ENCODE measurements at places on chromosomes 3 and 15.

DNA sequence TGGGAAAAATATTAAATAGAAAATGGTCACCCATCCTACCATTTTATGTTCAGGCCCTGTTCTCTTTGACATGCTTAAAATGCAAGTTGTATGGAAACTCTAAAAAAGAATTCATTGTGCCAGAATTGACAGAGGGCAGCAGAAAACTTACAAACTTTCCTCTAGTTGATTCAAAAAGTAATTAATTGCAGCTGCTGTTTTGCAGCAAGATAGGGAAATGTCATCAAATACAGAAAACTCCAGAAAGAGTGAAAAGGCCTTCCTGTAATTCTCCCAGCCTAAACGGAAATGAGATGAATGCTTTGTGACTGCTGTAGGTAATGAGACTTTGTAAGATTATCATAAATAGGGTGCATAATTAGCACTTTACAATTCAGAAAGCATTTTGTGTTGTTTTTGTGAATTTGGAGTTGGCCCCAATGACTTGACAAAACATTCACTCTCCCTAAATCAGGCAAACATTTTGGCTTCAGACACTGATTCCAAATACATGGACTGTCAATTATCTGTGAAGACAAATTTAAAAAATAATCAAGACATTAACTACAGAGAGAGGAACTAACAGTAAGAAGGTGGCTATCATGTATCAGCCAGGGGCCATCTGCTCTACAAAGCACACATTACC, 861.8 kb downstream of the SQOR start:
- DNase-seq: no peak

GRCh38 chr3:15845475-15845874, 47.7 kb upstream of the ANKRD28 start:
- DNase-seq: no peak

- DNase-seq: no peak
Measured at GRCh38 chr3:177977381-177978158, 558.7 kb upstream of the KCNMB2 start.

- DNase-seq: no peak
Measured at GRCh38 chr3:16145176-16145575, 29.3 kb upstream of the GALNT15 start.

DNA sequence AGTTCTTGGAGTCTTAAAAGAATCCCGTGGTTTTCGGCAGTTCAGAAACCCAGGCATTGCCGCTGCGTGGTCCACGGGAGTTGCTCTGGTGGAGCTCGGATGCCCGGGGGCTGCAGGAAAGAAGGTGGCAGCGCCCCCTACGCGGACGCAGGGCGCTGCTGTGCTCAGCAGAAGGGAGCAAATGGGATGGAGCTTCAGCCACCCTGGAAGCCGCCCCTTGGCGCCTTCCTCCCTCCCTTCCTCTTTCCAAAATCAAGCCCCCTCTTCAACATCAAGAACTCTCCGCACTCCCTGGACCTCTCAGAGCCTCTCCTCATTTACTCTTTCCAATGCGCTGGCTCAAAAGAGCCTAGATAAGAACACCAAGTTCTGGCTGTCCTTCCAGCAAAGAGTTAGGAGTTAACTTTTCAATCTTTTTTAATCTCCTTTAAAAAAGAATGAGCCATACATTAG, 880 bp upstream of the CHRNA7 start:
- no peak for DNase-seq
